Naive B cell (primary cell): ENCODE measurements at places on chromosomes 16 and 17. TPM values are rescaled to one million over a fixed set of nuclear protein-coding genes. Genes with fewer than 3 reads are reported as not detected.
A peak's percentile ranks its signal among the peaks of the same experiment; 100 is the strongest.

- no peak for DNase-seq
- no peaks in the 10 kb centered on the region for H3K4me1 ChIP-seq
- no peak overlapping the region for H3K4me3 ChIP-seq
- H3K27ac ChIP-seq = no peak overlapping the region
Observed at GRCh38 chr16:51388516-51388951, 237.5 kb upstream of the SALL1 start.

- peaks cover 11% of the 10 kb centered on the region for H3K4me1 ChIP-seq
- DNase-seq = no peak
- H3K4me3 ChIP-seq = no peak overlapping the region
Observed at GRCh38 chr17:30519707-30520106, 42.5 kb downstream of the GOSR1 start.

Gene DEXI
- polyA plus RNA-seq = 18.9 TPM

Gene C1QTNF8
- not detected for polyA plus RNA-seq

DNA sequence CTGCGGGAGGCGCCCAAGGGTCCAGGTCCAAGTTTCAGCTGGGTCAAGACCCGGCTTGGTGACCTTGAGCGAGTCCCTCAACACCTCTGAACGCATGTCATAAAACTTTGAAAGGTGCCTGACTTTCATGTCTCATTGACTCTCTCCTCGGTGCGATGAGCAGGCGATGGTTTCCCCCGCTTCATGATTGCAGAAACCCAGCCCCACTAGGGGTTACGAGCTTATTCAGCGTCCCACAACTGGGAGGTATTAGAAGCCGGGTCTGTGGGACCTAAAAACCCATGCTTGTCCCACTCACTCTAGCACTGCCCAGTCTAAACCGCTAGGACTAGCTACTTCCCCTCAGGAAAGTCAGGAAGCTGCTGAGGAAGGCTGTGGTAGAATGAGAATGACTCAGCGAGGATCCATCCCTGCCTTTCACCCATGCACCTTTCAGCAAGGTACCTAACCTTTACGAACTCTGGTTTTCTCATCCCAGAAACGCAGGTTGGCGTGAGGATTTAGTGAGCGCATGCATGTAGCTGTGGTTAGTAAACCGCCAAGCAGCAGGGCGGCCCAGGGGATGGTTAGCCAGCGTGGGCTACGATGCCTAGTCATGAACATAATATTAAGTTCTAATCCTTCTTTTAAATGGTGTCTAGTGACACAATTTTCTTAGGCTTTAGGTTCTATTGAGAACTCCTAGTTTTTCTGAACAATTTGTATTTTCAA is 26.2 kb upstream of the RFFL start:
- H3K27me3 ChIP-seq = no peaks in the 10 kb centered on the region
- peak overlapping the region; percentile 95 for H3K27ac ChIP-seq
- DNase-seq = no peak
- peak overlapping the region; percentile 95 for H3K4me3 ChIP-seq
- peaks cover 31% of the 10 kb centered on the region for H3K4me1 ChIP-seq

Gene SLC5A11
- not detected for polyA plus RNA-seq

- H3K4me1 ChIP-seq = peaks cover 35% of the 10 kb centered on the region
- no peaks in the 10 kb centered on the region for H3K36me3 ChIP-seq
- H3K27me3 ChIP-seq = no peaks in the 10 kb centered on the region
Observed at GRCh38 chr17:57991537-57991936, 3.5 kb upstream of the VEZF1 start.
